NCI-H2081 (cell line): ENCODE measurements at places on chromosomes 6 and 20.

- peak; percentile 0 for DNase-seq
Measured at GRCh38 chr6:146949425-146949824, 254.8 kb upstream of the STXBP5 start.

DNA sequence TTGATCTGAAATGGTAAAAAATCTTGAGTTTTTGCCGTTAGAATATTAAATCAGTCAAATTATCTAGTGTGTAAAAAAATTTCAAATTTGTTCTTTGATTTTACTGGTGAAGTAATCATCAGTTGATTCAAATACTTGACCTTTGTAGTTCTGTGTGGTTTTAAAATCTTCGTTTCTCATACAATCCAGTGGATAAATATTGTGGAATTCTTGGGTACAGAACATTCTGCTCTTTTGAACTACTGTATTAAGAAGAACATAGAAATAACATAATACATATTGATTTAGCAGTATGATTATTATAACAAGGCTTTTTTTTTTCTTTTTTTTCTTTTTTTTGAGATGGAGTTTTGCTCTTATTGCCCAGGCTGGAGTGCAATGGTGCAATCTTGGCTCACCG, 491.8 kb downstream of the CD109 start:
- DNase-seq, result no peak

DNA sequence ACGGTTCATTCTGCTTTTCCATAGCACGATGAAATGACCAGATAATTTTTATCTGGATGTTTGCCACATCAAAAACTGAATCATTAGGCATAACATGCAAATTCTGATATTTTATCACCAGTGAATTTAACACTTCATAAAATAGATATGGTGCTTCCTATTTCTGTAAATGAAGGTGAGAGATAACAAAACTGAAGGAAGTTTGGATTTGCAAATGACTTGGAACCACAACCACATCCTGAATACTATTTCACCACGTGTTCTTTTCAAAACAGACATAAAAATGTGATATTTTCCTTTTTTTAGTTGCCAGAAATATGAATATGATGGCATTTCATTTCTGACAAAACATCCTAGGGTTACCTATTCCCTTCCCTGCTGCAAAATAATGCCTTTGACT, 146.1 kb downstream of the EDN1 start:
- DNase-seq, result no peak

DNA sequence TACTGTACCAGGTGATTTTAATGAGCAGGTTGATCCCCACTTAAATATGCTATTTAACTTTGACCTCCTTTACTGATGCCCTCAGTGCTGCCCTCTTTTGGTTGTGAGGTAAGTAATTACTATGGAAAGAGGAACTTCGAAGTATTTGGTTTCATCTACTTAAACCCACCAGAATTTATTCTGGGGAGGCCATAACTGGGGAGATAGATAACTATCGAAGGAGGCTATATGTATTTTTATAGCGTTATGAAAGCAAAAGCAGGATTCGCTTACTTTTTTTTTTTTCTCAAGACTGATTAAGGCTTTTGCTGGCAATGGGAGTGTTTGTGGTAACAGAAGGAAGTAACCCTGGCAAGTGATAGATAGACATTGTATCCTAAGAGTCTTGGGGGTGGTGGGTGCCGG, 168.9 kb upstream of the CENPW start:
- DNase-seq, result no peak

DNA sequence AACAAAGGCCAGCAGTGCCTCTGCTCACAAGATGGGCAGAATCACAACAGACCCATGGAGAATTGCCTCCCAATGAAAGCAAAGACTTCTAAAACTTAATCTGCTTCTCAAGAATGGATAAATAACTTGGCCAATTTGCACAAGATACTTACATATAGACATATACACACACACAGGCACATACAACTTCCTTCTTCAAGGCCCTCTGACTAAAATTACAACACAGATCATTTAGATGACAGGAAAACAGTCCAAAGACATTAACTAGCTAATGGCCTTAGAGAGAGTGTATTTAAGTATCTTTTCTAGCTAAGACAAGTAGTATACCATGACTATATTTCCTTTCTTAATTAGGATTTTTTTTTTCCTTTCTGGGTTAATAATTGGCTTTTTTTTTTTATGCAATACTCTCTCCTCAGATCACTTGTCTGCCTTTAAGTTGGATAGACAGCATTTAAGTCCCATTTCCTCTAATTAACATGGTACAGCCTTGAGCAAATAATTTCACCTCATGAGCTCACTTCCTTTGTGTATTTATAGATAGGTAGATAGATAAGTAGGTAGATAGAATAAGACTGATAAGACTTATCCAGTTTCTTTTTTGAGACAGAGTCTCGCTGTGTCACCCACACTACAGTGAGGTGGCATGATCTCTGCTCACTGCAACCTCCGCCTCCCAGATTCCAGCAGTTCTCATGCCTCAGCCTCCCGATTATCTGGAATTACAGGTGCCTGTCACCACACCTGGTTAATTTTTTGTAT, 70.0 kb downstream of the NRSN1 start:
- DNase-seq, result no peak

GRCh38 chr6:163001330-163001729, 273.6 kb downstream of the PACRG start:
- DNase-seq, result no peak

GRCh38 chr20:58667975-58668374, 16.9 kb downstream of the STX16 start:
- DNase-seq, result no peak

DNA sequence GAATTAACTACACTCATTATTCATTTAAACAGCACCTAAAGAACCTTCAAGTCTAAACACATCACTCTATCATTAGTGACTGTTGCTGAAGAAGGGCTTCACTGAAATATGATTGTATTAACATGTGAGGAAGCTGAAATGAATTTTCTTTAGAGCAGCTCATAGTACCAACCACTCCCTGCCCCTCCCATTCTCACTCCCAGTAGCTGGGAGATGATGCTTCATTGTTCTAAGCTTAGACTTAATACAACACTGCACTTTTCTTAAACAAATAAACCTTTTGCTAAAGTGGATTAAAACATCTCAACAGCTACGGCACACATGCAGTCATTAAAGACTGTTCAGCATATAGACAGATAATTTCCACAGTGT, 63.1 kb downstream of the ATXN1 start:
- no peak for DNase-seq

- no peak for DNase-seq
Measured at GRCh38 chr6:89630488-89630887, 8.1 kb downstream of the LYRM2 start.

DNA sequence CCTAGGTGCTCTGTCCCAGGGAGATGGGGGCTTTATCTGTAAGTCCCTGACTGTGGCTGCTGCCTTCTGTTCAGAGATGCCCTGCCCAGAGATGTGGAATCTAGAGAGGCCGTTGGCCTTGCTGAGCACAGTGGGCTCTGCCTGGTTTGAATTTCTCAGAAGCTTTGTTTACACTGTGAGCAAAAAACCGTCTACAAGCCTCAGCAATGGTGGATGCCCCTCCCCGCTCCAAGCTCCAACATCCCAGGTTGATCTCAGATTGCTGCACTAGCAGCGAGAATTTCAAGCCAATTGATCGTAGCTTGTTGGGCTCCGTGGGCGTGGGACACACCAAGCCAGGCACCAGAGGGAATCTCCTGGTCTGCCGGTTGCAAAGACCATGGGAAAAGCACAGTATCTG, 16.3 kb upstream of the RPP40 start:
- no peak for DNase-seq

GRCh38 chr20:15163632-15164031, 826.2 kb upstream of the FLRT3 start:
- no peak for DNase-seq

DNA sequence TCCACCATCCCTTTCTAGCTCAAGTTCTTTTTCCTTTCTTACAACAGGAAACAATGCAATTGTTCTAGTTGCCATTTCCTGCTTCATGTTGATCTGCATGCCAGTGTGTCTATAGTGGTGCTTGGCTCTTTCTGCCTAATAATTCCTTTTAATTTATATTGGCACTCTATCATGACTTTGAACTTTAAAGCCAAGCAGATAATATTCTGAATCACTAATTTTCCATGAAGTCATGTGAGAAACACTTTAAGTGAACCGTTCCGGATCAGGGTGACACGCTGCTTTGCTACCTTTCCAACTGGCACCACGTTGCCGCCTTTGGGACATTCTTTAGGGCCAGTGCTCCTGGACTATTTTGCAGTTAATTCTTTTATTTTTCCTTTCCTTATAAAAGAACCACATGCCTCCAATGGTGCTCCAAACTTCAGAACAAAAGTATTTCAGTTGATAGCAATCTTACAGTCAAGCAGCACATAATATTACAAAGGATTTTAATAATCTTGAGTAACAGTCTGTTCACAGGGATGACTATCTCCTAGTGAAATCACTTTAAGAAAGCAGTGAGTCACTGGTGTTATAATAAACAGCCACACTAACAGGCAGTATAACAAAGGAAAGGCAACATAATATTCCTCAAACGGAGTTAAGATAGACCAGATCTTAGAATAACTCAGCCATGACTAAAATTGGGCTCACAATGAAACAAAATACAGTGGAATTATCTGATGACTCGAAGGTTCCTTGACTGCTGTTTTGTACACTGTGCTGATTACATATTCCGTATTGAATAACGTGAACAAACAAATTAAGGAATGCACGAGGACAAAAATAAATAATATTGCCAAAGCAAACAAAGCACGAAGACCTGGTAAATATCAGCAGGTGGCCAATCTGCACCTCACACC, 19.0 kb upstream of the BLOC1S5 start:
- peak; percentile 49 for DNase-seq

DNA sequence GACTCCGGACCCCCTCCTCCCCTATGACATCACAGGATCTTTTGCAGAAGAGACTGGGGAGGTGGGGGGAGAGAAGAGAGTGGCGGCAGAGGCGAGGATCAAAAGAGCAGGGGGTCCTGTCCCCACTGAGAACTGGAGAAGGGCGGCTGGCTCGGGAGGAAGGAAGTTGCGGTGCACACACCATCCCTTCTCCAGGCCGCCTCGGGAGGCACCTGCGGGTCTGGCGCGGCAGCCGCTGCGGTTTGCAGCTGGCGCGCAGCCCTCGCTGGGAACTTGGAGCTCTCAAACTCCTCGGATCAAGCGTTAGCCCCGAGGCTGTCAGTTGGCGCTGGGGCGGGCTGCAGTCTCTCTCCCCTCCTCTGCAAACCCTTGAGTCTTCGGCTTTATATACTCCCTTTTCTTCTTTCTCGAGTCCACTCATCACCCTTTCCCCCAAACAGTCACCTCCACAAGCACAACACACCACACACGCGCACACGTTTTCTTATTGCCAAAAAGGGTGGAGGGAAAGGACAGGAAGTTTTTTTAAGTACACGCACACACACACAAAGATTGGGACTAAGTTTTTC, 180.7 kb downstream of the TBXT start:
- no peak for DNase-seq

DNA sequence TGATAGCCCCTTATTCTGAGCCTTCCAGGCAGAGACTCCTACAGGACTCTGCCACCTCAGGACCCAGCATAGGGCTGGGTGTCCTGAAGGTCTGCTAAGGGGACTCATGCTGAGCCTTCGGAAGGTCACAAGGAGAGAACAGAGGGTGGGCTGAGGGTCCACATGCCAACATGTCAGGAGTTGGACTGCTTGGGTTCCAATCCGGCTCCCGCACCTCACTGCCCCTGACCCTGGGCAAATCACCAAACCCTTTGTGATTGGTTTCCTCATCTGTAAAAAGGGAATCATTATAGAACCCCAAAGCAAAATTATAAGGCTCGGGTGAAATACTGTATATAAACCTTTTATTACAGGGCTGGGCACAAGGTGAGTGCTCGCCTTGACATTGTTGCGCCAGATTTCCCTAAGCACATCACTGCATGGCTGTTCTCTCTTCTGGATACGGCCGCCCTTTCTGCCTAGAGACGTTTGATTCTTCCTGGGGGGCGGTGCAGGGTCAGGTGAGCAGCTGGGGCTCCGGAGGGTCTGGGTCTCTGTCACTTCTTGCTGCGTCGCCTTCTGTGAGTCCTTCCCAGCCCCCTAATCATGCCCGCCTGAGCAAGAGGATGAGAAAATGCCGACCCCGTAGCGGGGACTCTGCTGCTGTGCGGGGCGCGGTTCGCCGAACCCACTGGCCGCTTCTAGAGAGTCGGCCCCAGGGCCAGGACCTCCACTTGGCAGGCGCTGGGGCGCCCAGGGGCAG, 90.5 kb upstream of the EPB41L1 start:
- DNase-seq, result no peak

GRCh38 chr6:56515081-56515905, 127.4 kb downstream of the DST start:
- DNase-seq, result no peak

- DNase-seq, result no peak
Measured at GRCh38 chr6:36697481-36697903, at the start of gene RAB44. TSS of gene RAB44 (plus strand) at chr6:36697826. CDS start at chr6:36704236, 6,410 bp downstream.

DNA sequence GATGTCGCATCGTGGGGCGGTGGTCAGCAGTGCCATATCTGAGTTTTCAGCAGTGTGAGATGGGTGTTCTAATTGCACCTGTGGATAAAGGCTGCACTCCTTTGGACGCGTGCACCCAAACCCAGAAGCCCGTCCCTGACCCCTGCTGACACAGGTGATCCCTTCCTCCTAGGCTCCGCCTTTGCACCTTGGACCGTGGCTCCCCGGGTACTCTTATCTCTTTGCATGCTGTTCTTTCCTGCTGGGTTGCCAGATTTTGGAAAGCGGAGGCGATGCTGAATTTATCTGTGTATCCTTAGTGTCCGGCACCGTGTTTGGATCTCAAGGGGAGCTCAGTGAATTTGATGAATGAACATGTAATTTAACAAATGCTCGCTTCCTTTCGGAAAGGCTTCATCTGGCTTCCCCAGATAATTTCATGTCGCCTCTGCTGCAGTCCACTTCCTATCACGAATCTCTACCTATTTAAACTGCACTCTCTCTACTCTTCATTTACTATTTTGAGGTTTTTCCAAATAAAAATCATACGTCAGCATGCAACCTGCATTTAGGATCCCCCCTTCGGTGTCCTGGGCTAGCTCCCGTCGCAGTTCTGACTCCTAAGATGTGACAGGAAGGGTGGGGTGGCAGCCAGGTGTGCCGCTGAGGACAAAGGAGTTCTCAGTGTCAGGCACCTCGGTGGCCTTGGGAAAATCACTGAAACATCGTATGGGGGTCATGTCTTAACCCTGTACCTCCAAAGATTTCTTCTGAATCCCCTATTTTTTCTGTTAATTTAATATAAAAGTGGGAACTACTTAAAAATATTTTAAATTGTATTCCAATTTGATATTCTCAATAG, 753 bp upstream of the PERP start:
- DNase-seq, result peak; percentile 74

GRCh38 chr6:89506716-89507617, 74.0 kb downstream of the ANKRD6 start:
- no peak for DNase-seq

GRCh38 chr6:14108571-14109410, 8.8 kb upstream of the CD83 start:
- no peak for DNase-seq

- peak; percentile 9 for DNase-seq
Measured at GRCh38 chr6:135251498-135252441, 70.7 kb downstream of the MYB start.

GRCh38 chr6:49305010-49305409, 158.0 kb downstream of the MMUT start:
- DNase-seq, result no peak
